ENCODE measurements at places on chromosomes 2 and 18.

GRCh38 chr2:229032608-229033234, 238.4 kb downstream of the PID1 start:
- no peak for DNase-seq

- DNase-seq: no peak
These were observed 207.1 kb upstream of the SLC8A1 start for GRCh38 chr2:40658941-40659340.

GRCh38 chr2:185954389-185954788, 215.8 kb downstream of the FSIP2 start:
- DNase-seq: no peak

DNA sequence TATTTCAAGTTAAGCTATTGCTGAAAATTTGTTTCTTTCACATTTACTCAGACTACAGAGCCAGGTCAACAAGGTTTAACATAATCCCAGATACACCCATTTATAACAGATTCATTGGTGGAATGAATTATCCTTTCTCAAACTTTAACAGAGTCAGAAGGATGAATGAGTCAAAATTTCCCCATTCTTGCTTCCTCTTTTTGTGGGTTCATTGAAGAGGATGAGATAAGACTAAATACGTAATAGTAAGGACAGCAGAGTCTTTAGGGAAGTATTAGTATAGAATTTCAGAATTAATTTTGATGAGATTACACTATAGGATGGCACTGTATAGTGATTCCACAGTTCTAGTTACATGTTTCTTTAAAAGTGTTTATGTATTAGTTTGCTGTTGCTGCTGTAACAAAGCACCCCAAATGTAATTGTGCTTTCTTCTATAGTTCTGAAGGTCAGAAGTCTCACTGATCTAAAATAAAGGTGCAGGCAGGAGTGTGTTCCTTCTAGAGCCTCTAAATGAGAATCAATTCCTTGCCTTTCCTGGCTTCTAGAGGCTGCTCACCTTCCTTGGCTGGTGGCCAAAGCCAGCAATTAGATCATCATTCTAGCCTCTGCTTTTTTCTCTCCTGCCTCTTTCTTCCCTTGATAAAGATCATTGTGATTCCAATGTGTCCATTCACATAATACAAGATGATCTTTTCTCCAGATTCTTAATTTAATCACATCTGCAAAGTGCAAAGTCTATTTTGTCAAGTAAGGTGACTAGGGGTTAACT, 309.3 kb upstream of the PIK3C3 start:
- DNase-seq: no peak

DNA sequence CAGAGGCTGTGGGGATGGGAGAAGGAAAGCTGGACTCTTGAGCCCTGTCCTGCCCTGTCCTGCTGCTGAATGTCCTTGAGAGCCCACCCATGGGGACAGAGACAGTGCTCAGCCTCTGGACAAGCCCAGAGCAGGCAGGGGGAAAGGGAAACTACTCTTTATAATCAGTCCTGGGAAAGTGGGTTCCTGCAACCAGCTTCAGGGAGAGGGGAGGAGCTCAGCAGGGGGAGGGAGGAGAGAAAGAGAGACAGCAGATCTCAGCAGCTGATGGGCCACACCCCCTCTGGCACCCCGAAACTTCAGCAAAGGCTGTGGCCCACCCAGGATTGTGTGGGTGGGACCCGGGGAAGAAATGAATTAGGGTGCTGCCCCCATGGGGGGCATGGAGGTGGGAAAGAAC, 11.6 kb downstream of the ECEL1 start:
- DNase-seq: no peak

GRCh38 chr2:114688241-114688640, 245.8 kb downstream of the DPP10 start:
- no peak for DNase-seq

DNA sequence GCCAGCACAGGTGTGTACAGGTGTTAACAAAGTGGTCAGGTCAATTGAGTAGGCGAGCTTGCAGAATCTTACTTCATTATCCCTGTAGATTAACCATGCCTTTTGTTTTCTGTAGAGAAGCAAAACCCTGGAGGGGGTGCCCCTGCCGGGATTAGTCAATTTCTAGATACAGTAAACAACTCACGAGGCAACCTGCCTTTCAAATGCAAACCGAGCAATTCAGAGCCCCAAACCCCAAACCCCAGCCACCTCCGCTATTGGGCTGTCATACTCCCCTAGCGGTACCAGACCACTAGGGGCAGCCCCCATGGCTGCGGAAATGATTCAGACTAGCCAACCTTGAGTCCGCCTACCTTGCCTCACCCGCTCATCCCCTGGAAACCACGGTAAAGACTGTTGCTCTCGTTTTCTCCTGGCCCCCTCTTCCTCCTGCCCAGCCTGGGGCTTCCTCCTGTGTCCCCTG, 61.4 kb upstream of the KIF5C start:
- DNase-seq: no peak

DNA sequence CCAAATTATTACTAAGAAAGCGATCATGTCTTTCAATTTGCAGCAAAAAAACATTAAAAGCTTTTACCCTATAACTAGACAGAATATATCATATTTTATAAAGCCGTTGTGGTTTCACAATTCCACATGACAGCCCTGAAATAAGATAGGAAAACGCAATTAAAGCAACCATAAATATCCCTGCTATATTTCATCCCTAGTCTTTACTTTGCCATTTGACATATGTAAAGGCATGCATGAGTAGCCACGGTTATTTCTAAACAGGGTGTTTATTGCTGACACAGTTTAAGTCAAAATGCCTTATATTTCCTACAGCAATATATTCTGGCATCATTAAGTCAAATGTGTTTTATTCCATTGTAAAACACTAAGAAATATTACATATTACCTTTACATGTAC, 239.9 kb downstream of the DSEL start:
- no peak for DNase-seq

GRCh38 chr2:100561191-100561590, 1.6 kb upstream of the PDCL3 start:
- DNase-seq: no peak

GRCh38 chr2:38438133-38438882, 61.2 kb upstream of the ATL2 start:
- no peak for DNase-seq

DNA sequence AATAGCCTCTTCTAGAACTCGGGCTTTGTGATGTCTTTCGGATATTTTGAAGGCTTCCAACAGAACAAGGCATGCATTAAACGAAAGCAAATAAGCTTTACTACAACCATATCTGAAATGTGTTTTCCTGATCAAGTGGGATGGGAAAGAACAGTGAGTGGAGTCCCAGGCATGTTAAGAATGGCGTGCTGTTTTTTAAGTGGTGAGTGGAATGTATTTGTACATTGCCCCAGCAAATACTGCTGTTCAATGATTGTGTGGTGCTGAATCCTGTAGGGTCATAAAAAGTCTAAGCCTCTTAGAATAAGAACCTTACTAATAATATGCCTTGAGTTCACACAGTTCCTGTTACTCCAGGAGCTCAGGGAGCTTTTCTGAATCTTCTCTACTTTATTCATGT, 52.5 kb downstream of the POMC start:
- DNase-seq: no peak

DNA sequence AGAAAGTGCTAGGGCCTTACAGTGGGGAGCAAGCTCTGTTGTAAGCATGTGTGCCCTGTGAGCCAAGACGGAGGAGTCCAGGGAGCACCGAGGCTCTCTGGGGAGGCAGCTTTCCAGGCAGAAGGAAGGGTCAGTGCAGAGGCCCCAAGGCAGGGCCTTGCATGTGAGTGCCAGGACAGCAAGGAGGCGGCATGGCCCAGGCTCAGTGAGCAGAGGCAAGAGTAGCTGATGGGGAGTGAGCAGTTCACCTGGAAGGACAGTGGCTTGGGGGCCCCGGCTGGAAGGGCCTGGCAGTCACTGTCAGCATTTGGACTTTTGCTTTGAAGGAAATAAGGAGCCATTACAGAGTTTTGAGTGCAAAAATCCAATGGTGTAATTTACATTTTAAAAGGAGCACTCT, 223.8 kb upstream of the RAB12 start:
- DNase-seq: no peak

- DNase-seq: no peak
These were observed 616 bp upstream of the TAF1B start for GRCh38 chr2:9842487-9843228.

GRCh38 chr18:25503567-25504081, 151.7 kb upstream of the ZNF521 start:
- no peak for DNase-seq

DNA sequence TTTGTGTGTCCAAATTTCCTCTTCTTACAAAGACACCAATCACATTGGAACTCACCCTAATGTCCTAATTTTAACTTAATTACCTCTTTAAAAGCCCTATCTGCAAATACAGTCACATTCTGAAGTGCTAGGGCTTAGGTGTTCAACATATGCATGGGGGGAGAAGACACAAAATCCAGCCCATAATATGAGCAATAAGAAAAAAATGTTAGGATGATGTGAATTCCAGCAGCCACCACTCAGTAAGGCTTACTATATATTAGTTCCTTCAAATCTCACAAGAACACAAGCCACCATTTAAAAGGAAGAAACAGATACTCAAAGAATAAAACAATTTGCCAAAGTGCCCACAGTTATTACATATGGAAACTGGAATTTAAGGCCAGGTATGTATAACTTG, 285.7 kb downstream of the EPHA4 start:
- DNase-seq: no peak

DNA sequence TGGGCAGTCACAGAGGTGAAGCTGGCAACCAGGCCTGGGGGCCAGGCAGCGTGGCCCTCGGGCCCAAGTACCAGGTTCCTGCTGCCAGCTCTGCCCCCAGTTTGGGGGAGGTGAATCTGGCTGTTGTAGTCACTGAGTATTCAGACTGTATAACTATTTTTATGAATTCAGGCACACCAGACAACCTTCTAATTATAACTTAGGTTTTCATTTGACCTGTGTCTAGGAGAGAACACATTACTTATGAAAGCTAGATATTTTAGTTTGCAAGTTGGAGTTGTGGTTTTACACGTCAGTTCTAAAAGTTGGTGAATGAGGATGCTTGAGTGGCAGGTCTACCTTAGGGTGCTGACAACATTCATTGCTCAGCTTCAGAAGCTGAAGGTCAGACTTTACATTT, 71.7 kb downstream of the LIMS1 start:
- no peak for DNase-seq

GRCh38 chr2:43068631-43069517, 157.5 kb downstream of the ZFP36L2 start:
- DNase-seq: no peak

DNA sequence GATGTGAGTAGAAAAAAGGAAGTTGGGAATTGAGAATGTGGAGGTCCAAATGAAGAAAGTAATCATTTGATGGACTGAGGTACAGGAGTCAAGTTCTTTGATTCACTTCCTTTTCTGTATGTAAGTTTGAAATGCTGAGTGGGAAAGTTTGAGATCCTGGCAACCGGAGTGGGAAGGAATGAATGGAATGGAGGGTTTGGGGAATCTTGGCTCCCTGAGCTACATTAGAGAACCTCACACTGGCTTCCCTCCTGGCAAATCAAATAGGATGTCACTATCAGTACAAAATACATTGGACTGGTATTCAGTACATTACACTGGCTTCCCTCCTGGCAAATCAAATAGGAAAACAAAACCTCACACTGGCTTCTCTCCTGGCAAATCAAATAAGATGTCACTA, 9.8 kb upstream of the RNF138 start:
- DNase-seq: no peak

- no peak for DNase-seq
These were observed 108.4 kb downstream of the PRELID3A start for GRCh38 chr18:12516049-12516630.

- DNase-seq: no peak
These were observed 74.6 kb downstream of the ARL4C start for GRCh38 chr2:234422273-234422732.

DNA sequence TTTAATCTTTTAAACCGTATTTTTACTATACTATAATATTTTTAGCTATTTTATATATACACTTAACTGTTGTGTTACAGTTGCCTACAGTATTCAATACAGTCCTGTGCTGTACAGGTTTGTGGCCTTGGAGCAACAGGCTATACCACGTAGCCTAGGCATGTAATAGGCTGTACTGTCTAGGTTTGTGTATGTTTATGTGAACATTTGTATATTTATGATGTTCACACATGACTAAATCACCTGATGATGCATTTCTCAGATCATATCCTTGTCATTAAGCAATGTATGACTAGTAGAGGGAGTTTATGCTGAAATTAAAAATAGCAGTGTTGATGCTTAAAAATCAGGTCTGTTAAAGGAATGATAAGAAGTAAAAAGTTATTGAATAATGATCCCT, 92.3 kb upstream of the RANBP2 start:
- DNase-seq: no peak

- DNase-seq: no peak
These were observed 98.2 kb downstream of the KCNF1 start for GRCh38 chr2:11009891-11010290.

DNA sequence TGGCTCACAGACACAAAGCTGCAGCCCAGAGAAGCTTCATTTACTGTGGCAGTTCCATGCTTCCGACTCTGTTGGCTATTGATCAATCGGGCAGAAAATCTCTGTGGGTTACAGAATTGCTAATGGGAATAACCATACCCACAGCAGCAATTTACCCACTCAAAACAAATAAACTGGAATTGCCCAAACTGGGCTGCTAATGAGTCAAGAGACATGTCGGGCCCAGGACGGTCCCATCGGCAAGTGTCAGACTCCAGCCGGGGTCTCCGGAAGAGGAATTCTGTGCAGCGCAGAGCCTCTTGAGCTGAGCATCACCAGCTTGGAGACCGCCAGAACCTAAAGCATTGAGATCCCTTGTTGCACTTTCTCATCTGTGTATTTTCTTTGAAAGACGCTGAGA, 67.8 kb downstream of the TMEM18 start:
- DNase-seq: no peak

DNA sequence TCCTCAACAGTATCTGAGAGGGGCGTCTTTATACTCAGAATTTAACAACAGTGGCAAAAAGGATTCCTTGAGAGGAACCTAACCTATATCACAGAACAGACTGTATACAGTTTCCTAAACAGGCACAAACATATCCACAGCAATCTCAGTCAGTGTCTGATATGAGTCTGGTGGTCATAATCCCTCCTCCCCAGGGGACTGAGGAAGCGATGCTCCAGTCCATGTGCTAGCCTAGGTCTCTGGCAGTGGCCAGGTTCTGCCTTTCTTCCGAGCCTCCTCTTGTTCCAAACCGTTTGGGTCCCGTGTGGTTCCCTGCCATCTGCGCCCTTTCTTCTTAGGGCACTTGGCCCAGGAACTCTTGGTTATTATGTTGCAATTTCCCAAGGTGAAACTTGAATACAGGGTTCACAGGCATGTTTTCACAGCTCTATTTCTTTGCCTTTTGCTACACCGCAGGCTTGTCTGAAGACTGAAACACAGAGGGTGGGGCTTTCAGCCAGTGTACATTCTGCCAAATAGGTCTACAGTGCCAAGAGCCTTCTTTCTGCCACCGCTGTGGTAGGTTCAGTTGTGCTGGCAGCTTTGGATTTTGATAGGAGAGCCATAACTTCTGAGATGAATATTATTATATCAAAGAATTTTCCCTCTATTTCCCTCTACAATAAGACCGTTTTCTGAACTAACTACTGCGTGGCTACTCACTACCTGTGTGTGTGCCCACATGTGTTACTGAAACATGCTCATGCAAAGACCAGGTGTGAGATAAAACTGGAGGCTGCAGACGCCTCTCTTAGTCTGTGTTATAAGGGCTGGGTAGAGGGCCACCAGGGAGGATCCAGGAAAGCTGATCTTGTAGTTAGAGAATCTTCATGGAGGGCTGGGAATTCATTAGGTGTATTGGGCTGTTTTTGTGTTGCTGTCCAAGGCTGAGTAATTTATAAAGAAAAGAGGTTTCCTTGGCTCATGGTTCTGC, 75.0 kb upstream of the HAAO start:
- peak; percentile 6 for DNase-seq

GRCh38 chr2:188078534-188078933, 213.1 kb upstream of the GULP1 start:
- DNase-seq: no peak

Data from RWPE2 (cell line).